ENCODE measurements at places on chromosomes 13 and 19. TPM values are rescaled to one million over a fixed set of nuclear protein-coding genes. Genes with fewer than 3 reads are reported as not detected.

Gene FAM124A
- 4.8 TPM for total RNA-seq

Gene CYP2B6
- total RNA-seq: not detected

Gene KLK6
- total RNA-seq: not detected

Gene CALR3
- not detected for total RNA-seq

Gene RGL3
- total RNA-seq: 1.8 TPM

Gene IGFL2
- not detected for total RNA-seq

Gene PCSK4
- total RNA-seq: 1.5 TPM

Data from fibroblast of lung (primary cell).